ENCODE measurements at places on chromosomes 4 and X. TPM values are rescaled to one million over a fixed set of nuclear protein-coding genes. Genes with fewer than 3 reads are reported as not detected.

ARMCX2 gene
- 85.6 TPM for total RNA-seq

- no peak overlapping the region for H3K27ac ChIP-seq
- no peaks in the 10 kb centered on the region for H3K4me1 ChIP-seq
- H3K4me3 ChIP-seq = no peak overlapping the region
- H3K36me3 ChIP-seq = no peaks in the 10 kb centered on the region
- H3K27me3 ChIP-seq = no peaks in the 10 kb centered on the region
- no peak for DNase-seq
Observed at GRCh38 chr4:167602157-167602556, 367.9 kb upstream of the SPOCK3 start.

DNA sequence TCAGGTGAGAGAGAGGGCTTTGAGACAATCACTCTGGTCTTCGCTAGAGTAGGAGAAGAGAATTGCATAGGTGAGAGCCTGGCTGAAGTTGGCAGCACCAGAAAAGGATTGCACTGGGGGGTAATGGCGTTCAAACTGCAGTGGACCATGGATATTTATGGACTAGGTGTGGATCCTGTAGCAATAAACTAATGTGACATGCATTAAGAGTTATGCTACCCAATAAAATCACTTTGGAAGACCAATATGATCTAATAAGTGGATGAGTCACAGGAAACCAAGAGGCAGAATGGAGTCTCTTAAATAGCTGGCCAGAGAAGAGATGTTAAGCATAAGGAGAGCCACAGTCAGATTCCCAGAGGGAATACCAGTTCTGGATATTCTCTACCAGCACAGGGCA, 259.8 kb downstream of the FBXO8 start:
- no peaks in the 10 kb centered on the region for H3K4me1 ChIP-seq
- DNase-seq = no peak
- no peaks in the 10 kb centered on the region for H3K36me3 ChIP-seq
- H3K27me3 ChIP-seq = peaks cover 68% of the 10 kb centered on the region

- H3K4me1 ChIP-seq = no peaks in the 10 kb centered on the region
- H3K4me3 ChIP-seq = no peak overlapping the region
- no peak overlapping the region for H3K27ac ChIP-seq
- no peak for DNase-seq
- no peaks in the 10 kb centered on the region for H3K27me3 ChIP-seq
Observed at GRCh38 chr4:150067859-150068258, 10.4 kb upstream of the DCLK2 start.

IL13RA2 gene
- total RNA-seq = 0.57 TPM

GRCh38 chr4:95505151-95505550, 43.6 kb downstream of the UNC5C start:
- peaks cover 33% of the 10 kb centered on the region for H3K4me1 ChIP-seq
- no peak for DNase-seq
